ENCODE measurements at places on chromosomes 7 and 10.

- DNase-seq, result peak; percentile 30
Observed at GRCh38 chr10:43265799-43266721, 805 bp downstream of the RASGEF1A start.

GRCh38 chr7:82507365-82507975 lies 63.9 kb upstream of the CACNA2D1 start:
- no peak for DNase-seq

GRCh38 chr10:22589851-22590514 lies 124.4 kb downstream of the PIP4K2A start:
- no peak for DNase-seq

- DNase-seq, result peak; percentile 24
Observed at GRCh38 chr7:101108961-101109360, 17.9 kb upstream of the SERPINE1 start.

DNA sequence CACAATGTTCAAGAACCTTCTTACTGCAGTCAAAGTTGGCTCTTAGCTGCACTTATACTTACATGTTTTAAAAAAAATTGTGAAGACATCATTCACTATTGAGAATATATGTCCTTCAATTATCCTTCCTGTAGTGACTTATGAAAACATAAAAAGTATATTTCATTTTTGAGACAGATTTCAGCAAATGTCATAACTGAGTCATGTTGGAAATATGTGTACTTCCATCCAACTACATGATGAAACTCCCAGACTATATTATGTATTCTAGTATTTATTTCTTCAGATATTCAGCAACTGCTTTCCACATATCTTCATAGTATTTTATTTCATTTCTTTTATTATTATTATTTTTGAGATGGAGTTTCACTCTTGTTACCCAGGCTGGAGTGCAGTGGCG lies 160.2 kb downstream of the ARHGAP12 start:
- no peak for DNase-seq

- DNase-seq, result no peak
Observed at GRCh38 chr7:7970531-7971307, 2.1 kb downstream of the GLCCI1 start.

GRCh38 chr10:122632031-122632430 lies 67.6 kb downstream of the C10orf120 start:
- DNase-seq, result no peak

GRCh38 chr10:128686630-128687278 lies 560.5 kb upstream of the MKI67 start:
- DNase-seq, result no peak

Data from GM10248 (cell line).